ENCODE measurements at places on chromosomes 5 and 9.

DNA sequence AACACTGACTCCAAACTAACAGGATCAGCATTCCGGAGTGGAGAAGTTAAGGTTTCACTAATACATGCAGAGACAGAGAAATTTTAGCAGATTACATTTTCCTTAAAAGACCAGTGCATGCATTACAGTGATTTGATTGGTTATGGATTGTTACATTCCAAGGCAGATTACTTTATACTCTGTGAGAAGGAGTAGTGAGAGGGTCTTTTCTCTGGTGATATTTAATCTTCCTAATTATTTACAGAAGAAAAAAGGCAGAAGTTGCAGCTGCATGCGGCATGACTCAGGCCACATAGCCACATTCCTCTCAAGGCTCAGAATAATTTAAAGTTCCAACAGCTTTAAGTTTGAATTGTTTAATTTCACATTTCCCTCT lies 53.0 kb upstream of the PDZD2 start:
- no peak for DNase-seq

DNA sequence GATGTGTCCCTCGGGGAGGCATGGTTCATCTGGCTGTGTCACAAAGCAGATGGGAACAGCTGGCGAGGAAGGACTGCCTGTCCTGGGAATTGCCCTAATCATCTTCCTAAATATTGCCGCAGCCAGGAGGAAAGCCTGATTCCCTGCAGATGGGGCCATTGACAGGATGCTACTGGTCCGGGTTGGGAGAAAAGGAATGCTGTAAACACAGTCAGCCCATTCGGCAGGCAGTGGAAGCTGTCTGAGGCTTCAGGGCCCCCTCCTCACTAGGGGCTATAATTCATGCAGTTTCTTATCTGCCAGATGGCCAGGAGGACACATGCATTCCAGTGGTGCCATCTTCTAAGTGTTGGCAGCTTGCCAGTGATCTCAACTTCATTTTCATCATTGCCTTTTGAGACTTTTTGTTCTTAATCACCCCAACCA lies 110.3 kb downstream of the KCNIP1 start:
- no peak for DNase-seq

DNA sequence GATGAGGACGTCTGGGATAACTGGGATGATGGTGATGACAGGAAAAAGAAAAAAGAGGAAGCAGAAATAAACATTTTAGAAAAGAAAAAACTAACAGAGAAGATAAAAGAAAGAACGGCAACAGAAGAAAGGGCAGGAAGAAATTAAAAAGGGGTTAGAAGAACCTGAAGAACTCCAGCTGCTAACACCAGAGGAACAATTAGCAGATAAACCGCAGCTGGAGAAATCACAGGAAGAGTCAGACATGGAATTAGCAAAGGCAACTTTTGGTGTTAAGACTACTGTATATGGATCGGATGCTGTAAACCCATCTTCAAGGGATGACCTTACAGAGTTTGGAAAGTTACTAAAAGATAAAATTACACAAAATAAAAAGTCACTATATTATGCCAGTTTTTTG lies 15.4 kb downstream of the CTSL start:
- DNase-seq: no peak

DNA sequence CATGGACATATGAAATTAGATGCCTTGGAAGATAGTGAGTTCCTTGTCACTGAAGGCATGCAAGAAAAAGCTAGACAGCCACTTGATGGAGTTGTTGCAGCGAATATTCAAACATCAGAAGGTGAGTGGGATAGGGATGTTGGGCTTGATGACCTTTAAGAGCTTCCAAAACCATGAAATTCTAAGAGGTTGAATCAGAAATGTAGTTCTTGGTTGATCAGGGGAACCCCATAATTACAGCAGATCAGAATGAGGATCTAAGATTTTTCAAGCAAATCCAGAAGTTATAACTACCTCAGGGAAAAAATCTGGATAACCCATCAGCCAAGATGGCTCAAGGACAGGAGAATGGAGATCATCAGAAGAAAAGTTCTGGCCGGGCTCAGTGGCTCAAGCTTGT lies 244.3 kb upstream of the NR4A3 start:
- no peak for DNase-seq

GRCh38 chr5:141330299-141331080 lies at the start of gene PCDHGA1:
Gene PCDHGA1, plus strand, starts transcription at chr5:141330514.
- DNase-seq: no peak

GRCh38 chr5:73365990-73366667 lies 82.4 kb downstream of the FOXD1 start:
- no peak for DNase-seq

Data from activated CD8-positive, alpha-beta memory T cell treated with anti-CD3 and anti-CD28 coated beads for 48 hours (primary cell).